ENCODE measurements at places on chromosomes 13 and 19.

DNA sequence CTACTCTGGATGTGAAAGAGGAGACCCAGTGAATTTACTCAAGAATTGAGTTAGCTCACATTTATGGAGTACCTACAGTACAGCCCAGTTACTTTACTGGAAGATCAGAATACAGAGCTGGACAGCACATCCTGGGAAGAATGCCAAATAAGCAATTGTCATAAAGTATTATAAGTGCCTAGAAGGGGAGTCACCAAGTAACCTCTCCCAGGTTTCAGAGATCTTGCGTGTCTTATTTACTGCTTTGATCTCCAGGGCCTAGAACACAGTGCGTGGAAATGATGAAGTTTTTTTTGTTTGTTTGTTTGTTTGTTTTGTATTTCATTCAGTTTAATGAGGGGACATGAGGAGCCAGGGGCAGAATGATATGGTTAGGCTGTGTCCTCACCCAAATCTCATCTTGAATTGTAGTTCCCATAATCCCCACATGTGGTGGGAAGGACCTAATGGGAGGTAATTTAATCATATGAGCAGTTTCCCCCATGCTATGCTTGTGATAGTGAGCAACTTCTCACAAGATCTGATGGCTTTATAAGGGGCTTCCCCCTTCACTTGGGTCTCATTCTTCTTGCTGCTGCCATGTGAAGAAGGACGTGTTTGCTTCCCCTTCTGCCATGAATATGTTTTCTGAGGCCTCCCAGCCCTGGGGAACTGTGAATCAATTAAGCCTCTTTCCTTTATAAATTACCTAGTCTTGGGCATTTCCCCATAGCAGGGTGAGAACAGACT is 5.2 kb downstream of the GARRE1 start:
- DNase-seq, result no peak

DNA sequence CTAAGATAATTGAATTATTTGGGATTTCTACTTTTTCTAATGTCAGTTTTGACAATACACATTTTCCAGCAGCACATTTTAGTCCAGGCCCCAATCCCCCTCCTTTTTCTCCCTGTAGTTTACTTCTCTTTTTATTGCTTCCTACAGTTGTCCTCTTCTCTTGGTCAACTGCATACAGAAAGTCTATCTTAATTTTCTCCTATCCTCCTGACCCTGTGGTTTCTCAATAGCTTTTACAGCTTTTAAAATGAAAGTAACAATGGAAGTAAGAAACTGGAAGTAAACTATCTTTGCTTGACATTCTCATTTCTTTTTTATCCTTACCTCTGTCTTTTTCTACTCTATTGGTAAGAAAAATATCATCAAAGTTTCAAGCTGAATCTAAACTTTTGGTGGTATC is 106.5 kb upstream of the OXGR1 start:
- DNase-seq, result no peak

GRCh38 chr19:4980838-4981680 is 12.1 kb downstream of the KDM4B start:
- DNase-seq, result no peak

GRCh38 chr13:40333226-40333625 is 333.2 kb downstream of the FOXO1 start:
- DNase-seq, result no peak

DNA sequence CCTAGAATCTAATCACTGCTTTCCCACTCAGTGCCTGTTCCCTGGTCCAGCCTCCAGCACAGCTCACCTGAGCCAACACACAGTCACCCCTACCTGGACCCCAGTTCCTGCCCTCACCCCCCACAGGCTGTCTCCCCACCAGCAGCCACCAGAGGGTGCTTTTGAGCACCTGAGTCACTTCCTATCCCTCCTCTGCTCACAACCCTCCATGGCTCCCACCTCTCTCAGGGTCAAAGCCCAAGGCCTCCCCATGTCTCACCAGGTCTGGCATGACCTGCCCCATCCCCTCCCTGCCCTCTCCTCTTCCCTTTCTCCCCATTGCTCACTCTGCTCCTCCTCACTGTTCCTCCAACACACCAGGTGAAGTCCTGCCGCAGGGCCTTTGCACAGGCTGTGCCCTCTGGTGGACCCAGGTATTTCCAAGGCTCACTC is 7.1 kb upstream of the DPP9 start:
- peak; percentile 57 for DNase-seq

DNA sequence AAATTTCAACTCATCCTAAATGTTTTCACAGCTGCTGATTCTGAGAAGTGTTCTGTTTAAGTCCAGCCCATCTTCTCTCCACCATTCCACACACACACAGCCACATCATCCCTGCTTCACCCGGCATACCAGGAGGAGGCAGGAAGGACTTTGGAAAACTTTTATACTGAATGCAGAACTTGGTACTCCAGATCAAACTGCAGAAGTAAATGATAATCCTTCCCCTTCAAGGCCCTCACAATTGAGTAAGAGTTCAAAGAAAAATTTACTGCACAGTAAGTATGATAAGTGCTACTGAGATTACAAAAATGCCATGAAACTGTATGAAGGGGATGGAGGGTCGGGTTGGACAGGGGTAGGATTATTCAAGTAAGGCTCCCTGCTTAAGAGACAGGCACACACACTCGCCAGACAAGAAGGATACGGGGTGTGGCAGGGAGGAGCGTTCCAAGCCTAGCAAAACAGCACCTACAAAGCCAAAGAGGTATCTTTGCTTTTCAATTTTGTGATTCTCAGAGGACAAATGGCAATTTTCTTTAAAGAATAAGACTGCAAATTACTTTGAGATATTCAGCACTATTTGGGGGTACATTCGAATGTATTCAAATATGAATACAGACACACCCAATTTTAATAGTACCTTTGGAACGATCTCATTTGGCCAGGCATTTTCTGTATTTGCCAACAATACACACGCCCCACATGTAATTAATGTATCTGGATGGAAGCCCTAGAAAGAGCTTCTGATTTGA is 2.5 kb downstream of the USP12 start:
- DNase-seq, result no peak

GRCh38 chr19:35029737-35030256 is 473 bp upstream of the SCN1B start:
- DNase-seq, result peak; percentile 33

Data from WERI-Rb-1 (cell line).